Panc1 (cell line): ENCODE measurements at places on chromosomes 5 and 9. TPM values are rescaled to one million over a fixed set of nuclear protein-coding genes. Genes with fewer than 3 reads are reported as not detected.

The CLIC3 gene
- total RNA-seq = 6.2 TPM

The SLC27A6 gene
- not detected for total RNA-seq

GRCh38 chr5:6700685-6701355, 12.4 kb upstream of the TENT4A start:
- no peak for DNase-seq
- no peaks in the 10 kb centered on the region for H3K36me3 ChIP-seq
- H3K27ac ChIP-seq = no peak overlapping the region
- no peaks in the 10 kb centered on the region for H3K4me1 ChIP-seq
- no peak overlapping the region for H3K4me3 ChIP-seq

GRCh38 chr5:64958757-64959391, 190.1 kb downstream of the CWC27 start:
- no peak overlapping the region for H3K27ac ChIP-seq
- no peak for DNase-seq
- no peaks in the 10 kb centered on the region for H3K4me1 ChIP-seq
- no peaks in the 10 kb centered on the region for H3K36me3 ChIP-seq
- no peak overlapping the region for H3K4me3 ChIP-seq

- H3K36me3 ChIP-seq = no peaks in the 10 kb centered on the region
- peaks cover 14% of the 10 kb centered on the region for H3K4me1 ChIP-seq
- DNase-seq = no peak
- no peaks in the 10 kb centered on the region for H3K27me3 ChIP-seq
- H3K27ac ChIP-seq = peak overlapping the region; percentile 40; the same call in 1 of the 2 replicates
- H3K4me3 ChIP-seq = no peak overlapping the region
Measured at GRCh38 chr9:111966124-111966723, 69.6 kb downstream of the UGCG start.

DNA sequence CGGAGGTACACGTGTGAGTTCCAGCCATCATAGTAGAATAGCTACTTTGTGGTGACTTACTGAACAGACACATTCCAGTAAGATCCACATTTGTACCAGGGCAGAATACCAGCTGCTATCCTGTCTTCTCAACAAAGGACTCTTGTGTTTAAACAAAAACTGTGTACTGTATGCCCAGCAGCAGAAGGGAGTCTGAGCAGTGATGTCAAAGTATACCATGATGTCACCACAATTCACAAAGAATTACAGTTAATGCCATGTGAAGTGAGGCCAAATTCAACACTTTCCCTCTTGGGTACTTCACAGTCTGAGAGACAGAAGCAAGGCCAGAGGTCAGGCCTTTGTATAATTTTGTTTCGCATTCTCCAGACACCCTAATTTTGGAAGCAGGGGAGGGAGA, 137.0 kb downstream of the ADAMTSL1 start:
- no peak overlapping the region for H3K27ac ChIP-seq
- no peak for DNase-seq
- H3K4me3 ChIP-seq = no peak overlapping the region
- H3K27me3 ChIP-seq = no peaks in the 10 kb centered on the region

- no peaks in the 10 kb centered on the region for H3K27me3 ChIP-seq
- no peak for DNase-seq
- no peaks in the 10 kb centered on the region for H3K36me3 ChIP-seq
- no peaks in the 10 kb centered on the region for H3K4me1 ChIP-seq
Measured at GRCh38 chr9:27851858-27852257, 278.6 kb upstream of the C9orf72 start.
